ENCODE measurements at places on chromosomes 5 and 9.
A peak's percentile ranks its signal among the peaks of the same experiment; 100 is the strongest.

GRCh38 chr5:54357408-54358058, 47.2 kb upstream of the ARL15 start:
- DNase-seq: no peak

DNA sequence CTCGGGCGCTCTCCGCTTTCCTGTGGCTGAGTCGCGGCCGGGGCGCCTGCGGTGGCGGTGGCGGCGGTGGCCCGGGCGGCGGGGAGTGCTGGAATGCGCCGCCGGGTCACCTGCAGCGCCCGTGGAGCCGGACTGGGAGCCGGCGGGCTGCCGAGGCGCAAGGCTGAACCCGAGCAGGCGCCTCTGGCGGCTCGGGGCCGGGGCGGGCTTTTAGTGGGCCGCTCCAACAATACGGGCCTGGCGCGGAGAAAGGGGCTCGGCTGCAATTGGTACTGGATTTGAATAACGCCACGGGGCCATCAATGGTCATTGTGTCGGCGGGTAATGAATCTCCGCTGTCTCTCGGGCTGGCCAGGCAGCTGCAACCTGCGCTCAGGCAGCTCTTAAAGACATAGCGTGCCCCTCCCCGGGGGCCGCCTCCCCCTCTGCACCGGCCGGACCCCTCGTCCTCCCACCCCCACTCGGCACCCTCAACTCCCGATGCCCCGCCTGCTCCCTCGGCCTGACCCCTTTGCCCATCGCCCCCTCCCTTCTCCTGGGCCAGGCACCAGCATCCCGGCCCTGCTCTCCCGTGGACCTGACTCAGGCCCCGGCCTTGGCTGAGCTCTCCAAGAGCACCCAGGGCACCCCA, 22.1 kb downstream of the URM1 start:
- no peak for DNase-seq

DNA sequence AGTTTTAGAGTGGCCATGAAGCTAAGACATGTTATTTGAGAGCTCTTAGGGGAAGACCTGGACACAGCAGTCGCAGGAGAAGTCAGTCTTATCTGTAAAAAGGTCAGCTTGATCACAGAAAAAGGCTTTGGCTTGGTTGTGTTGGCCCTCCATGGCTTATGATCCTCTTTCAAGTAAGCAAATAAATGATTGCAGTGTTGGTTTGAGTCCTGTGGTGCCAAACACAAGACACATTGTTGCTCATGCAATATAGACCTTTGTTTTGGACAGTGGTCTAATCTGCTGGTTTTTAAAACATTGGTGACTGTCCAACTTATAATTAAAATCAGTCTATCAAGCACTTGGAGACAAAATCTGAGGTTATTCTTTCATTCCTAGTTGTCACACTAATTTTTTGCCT, 54.0 kb downstream of the DOCK8 start:
- DNase-seq: no peak

DNA sequence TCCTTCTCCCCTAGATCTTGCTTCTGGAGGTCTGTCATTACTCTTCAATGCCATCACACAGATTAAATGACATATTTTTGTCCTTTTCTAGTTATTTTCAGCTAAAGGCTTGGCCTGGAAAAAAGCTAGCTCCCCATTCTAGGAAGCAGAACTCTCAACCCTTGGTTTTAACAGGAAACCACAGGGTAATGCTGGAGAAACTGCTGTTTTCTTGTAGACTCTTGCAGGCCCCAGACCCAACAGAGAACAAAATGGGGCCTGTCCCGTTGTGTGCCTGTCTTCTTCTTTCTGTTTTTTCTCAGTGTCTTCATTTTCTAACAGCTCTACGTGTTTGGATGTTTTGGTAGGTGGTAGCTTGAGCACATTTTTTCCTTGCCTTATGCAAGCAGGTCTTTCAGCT, 21.5 kb downstream of the DCANP1 start:
- no peak for DNase-seq

GRCh38 chr5:174720612-174721529, 3.5 kb upstream of the MSX2 start:
- DNase-seq: no peak

DNA sequence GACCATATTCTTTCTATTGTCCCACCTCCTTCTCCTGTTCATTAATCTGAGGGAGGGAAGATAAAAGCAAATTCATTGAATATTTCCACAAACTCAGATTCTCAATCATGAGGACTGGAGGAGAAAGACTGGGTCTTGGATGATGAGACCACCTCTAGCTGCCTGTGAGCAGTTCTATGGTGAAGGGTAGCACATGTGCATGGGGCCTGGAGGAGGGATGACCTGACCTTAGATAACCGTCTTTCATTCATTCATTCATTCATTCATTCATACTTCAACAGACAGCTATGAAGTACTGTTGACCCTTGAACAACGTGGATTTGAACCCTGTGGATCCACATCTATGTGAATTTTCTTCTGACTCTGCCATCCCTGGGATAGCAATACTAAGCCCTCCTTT, 68.4 kb downstream of the MED10 start:
- DNase-seq: no peak

GRCh38 chr9:77731930-77732329, 83.8 kb upstream of the GNA14 start:
- no peak for DNase-seq

GRCh38 chr9:121369595-121370265, at the start of gene STOM:
STOM (minus strand) TSS chr9:121370250; CDS start chr9:121370187, 63 bp downstream.
- peak; percentile 57 for DNase-seq

DNA sequence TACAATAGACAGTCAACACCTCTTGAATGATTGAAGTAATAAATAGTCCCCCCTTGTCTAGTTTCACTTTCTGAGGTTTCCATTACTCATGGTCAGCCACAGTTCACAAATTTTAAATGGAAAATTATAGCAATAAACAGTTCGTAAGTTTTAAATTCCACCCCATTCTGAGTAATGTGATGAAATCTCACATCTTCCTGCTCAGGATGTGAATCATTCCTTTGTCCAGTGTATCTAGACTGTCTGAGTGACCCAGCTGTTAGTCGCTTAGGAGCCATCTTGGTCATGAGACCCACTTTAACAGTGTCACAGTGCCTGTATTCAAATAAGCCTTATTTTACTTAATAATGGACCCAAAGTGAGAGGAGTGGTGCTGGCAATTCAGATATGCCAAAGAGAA, 311.6 kb upstream of the PRR16 start:
- DNase-seq: no peak

- no peak for DNase-seq
Measured at GRCh38 chr5:96857924-96858323, 18.4 kb upstream of the ERAP2 start.

DNA sequence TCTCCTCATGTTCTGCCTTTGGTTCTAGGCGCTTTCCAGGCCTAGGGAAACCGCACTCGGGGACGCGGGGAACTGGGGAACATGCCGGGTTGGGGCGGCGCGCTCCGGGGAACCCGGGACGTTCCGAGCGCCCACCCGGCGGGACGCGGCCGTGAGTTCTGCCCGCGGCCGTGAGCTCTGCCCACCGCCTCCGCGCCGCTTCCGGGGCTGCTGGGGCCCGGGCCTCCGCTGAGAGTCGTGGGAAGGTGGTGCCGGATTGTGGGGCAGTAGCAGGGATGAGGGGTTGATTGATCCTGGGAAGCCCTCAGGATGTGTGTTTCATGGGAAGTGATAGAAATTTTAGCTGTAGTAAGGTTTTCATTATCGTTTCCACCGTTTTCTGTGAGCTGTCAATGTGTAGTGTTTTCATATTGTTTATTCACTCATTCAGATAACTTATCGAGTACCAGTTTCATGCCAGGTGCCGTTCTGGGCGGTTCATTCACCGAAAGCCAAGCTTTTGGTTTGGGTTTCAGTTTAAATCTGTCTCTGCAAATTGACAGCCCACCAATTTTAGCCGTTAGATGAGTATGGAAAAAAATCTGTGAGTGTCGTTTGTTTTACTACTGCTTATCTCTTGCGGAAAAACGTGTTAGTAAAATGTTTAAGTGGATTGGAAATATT, 657 bp downstream of the MTRR start:
- DNase-seq: no peak

- DNase-seq: no peak
Measured at GRCh38 chr9:114588210-114588609, 641 bp downstream of the ATP6V1G1 start.

DNA sequence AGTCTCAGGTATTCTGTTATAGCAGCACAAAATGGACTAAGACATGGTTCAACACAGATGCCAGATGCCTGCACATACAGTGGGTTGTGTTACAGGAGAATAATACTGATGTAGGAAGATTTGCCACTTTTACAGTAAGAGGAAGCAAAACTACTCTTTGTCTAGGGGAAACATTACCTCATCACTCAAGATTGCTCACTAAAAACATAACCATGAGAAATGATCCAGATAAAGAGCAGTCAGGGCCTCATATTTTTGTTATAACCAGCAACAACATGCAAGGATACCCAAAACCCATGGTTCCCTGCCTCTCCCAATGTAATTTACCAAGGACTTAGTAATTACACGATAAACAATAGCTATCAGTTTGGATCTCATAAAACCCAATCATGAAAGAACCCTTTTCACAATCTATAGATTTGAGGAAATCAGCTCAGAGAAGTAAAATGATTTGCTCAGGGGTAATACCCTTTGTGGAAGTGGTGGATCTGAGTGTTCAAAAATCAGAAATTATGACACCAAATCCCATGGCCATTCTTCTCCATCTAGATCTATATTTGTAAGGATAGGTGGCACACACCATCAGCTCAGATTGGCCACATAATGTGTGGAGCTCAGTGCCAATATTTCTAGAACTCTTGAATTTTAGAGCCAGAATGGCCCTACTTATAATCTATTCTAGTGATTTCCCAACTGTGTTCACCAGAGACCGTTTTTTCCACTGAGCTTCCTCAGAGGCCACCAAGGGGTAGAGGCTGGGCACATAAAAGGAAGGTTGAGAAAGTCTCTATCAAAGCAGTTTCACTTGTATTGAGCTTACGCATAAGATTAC, 27.8 kb downstream of the DPYSL3 start:
- no peak for DNase-seq

DNA sequence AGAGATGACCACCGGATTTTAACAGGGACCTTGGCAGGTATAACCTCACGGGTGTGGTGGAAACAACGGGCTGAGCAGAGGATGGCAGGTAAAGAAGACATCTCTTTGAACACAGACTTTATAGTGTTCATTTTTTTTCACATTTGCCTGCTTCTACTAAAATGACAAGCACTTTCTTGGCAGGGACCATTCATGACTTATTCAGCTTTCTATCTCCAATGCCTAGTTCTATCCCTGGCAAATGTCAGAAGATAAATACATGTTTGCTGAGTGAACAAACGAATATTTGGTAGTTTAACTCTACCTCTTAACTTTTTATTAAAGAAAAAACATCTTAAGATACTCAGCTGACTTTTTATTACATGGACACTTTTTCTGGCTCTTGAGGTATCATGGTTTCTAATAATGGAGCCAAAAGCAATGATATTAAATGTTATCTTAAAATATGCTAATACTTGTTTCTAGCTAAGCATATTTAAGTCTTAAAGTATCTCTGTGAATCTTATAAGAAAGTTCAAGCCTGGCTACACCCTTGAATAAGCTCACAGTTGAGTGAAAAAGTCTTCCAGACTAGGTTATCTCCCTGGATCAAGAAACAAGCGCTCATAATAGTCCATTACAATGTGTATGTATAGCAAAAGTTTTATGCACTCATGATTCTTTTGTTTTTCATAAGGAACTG, 8.5 kb downstream of the ELL2 start:
- DNase-seq: no peak

- DNase-seq: no peak
Measured at GRCh38 chr5:139878093-139878492, 82.5 kb downstream of the PSD2 start.

GRCh38 chr5:73654171-73654811, 28.3 kb downstream of the ARHGEF28 start:
- DNase-seq: no peak

- DNase-seq: no peak
Measured at GRCh38 chr5:173806270-173807035, 81.7 kb upstream of the CPEB4 start.

GRCh38 chr5:674630-675011, 18.5 kb downstream of the TPPP start:
- DNase-seq: no peak

Measured in effector CD4-positive, alpha-beta T cell (primary cell).